Uterus (tissue), 4 donors: ENCODE measurements at places on chromosomes 5 and 9. TPM values are rescaled to one million over a fixed set of nuclear protein-coding genes. Genes with fewer than 3 reads are reported as not detected.

GRCh38 chr5:68529581-68529980 is 314.0 kb downstream of the PIK3R1 start:
- DNase-seq: no peak

GRCh38 chr9:93397661-93398373 is 53.7 kb upstream of the FAM120A start:
- no peak for DNase-seq

The SPINK7 gene
- not detected for total RNA-seq

The SLC2A6 gene
- 0.76 TPM for total RNA-seq

The SMIM3 gene
- 55.9 TPM for total RNA-seq
